ENCODE measurements at places on chromosomes 3 and 15.

- no peak for DNase-seq
Observed at GRCh38 chr3:70905491-70905890, 593.1 kb upstream of the MDFIC2 start.

DNA sequence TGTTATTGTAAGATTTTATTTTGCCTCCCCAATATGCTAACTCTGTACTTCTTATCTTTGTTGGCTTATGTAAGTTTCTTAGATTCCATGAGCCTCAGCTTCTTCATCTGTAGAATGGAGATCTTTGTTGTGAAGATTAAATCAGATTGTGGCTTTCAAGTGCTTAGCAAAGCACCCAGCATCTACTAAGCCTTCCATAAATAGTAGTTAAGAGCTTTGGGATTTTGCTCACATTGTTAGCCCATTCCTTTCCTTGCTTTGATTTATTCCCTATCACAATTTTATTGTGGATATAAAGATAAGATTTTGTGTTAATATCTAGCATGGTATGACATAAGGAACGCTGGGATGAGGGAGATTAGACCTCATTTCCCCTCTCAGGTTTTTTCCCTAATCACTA lies 501.4 kb downstream of the PYDC2 start:
- no peak for DNase-seq

- DNase-seq = no peak
Observed at GRCh38 chr15:31272558-31273257, 53.9 kb upstream of the KLF13 start.

DNA sequence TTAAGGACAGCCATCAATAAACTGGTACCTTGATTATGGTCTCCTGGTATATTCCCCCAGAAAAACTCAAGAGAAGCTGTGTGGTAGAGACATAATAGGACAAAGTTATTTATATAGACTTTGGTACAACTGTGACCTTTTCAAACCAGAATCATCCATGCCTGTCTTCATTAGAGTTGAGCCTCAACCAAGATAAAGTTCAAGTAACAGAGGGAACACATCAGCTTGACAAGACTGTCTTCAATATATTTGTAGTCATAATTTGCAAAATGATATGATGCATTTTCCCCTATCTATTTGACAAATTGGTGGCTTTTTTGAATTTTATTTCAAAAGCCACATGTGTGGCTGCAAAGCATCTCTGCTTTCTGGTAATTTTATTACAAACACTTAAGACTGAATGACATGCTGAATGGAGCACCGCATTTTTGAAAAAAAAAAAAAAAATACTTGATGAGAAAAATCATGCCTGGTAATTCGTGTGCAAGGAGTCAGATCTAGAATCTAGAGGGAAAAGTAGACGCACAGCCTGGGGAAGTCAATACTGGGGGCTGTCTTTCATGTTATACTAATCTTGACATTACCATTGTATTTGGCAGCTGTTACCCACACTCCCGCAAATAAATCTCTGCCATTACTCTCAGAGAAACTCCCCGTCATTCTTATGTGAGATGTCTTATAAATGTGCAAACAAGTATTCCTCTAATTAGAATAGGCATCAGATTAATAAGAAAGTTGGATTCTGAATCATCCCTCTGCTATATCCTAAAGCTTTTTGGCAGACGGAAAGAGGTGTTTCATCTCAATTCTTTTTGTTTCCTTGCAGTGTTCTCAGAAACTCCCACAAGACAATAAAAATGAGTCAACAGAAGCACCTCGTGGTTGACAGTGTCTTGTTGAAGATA lies 554.8 kb upstream of the CBLB start:
- peak; percentile 82 for DNase-seq

DNA sequence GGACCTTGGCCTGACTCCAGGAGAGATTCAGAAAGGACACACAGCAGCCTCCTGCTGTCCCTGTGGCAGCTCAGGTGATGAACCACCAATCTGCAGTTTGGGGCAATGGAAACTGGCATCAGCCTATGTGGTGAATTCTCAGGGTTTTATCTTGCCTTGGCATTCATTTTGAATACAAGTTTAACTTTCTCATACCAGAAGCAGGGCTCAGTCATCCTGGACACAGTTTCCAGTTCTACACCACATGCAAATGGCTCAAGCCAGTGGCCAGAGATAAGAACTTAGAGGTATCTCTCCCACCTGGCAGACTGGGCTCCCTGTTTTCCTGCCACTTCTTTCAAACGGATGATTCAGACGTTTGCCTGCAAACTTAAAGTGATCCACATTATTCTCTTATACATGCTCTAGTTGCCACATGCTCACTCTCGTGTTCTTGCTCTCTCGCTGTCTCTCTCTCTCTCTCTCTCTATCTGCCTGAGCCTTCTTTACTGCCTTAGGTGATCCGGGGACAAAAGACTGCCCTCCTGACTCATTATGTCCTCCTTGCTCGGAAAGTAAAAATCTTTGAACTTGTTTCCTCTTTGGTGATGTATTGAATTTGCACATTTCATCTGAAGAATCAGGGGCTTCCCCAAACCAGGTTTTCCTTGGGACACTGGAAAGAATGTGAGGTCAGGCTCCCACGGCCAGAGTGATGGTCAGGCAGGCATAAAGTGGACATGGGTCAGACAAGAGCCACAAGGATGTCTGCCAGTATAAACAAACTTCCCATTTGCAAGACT lies 99.6 kb upstream of the STT3B start:
- no peak for DNase-seq

DNA sequence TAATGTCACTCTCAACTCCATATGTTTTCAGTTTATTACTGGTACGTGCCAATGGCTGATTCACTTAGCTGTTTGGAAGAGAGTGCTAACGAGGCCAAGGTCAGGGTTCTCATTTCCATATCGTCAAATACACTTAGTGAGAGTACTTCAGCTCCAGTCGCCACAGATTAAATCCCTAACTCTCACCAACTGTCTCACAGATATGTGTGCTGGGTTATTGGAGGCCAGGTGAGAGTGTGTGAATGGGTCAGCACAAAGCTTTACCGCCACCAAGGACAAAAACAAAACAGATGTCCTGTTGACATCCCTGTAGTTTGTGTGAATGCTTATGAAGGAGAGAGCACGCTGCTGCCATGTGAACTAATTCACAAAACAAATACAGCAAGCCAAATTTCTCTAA lies 133.5 kb upstream of the TBL1XR1 start:
- DNase-seq = no peak

- peak; percentile 9 for DNase-seq
Observed at GRCh38 chr3:139074565-139075115, 29.9 kb upstream of the PRR23C start.

- DNase-seq = no peak
Observed at GRCh38 chr3:81723732-81724313, 37.6 kb downstream of the GBE1 start.

DNA sequence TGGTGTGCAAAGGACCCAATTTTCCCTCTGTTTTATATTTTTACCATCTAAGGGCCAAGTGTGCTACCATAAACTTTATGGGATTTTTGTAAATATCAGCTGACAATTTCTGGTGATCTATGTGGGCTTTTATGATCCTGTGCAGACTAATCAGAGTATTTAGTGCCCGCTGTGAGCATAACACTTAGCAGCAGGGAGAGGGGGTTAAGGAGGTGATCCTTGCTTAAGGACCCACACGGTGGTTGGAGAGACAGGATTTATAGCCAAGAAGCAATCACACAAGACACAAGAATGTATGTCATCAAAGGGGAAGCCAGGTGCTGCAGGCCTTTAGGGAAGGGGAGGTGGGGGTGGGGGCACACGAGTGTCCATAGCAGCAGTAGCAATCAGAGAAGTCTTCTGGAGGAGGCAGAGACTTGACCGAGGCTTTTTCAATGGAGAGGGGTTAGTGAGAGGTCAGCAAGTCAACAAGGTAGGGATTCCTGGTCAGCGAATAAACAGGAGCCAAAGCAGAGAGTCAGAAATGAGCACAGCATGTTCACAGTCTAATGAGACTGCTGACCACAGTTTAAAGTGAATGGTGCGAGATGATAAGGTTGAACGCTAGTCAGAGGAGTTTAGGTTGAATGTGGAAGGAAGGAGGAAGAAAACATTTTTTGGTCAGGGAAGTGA lies 4.5 kb upstream of the CACNA1D start:
- DNase-seq = no peak

GRCh38 chr15:82850731-82851130 lies 41.3 kb downstream of the WHAMM start:
- no peak for DNase-seq

GRCh38 chr3:85355572-85355971 lies 396.8 kb downstream of the CADM2 start:
- no peak for DNase-seq

DNA sequence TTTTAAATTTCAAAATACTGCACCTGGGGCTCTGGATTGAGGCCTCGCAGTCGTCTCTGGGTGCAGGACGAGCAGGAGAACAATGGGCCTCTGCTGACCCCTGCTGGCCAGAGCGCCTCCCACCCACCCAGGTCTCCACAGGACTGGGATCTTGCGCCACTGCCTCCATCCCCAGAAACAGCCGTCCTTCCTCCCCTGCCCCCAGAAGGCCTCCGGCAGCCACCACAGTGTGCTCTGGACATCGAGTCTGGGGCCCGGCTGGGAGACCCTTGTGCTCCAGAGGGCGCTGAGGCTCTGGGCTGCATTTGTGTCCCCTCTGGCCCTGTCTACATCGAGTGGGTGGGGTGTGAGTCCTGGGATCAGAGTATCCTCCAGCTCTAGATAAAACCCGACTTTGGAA lies 6.7 kb upstream of the ACSBG1 start:
- DNase-seq = peak; percentile 87

DNA sequence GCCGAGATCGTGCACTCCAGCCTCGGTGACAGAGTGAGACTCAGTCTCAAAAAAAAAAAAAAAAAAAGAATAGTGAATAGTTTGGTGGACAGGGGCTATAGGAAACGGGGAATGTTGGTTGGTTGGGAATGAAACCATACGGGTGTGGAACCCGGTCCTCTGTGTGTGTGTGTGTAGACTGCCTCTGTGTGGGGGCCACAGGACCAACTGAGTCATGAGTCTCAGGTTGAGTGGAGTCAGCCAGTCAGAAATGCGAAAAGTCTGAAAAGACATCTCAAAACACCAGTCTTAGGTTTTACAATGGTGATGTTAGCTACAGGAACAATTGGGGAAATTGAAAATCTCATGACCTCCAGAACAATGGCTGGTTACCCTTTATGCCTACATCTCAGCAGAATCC lies 44.5 kb downstream of the ZDHHC19 start:
- peak; percentile 26 for DNase-seq

DNA sequence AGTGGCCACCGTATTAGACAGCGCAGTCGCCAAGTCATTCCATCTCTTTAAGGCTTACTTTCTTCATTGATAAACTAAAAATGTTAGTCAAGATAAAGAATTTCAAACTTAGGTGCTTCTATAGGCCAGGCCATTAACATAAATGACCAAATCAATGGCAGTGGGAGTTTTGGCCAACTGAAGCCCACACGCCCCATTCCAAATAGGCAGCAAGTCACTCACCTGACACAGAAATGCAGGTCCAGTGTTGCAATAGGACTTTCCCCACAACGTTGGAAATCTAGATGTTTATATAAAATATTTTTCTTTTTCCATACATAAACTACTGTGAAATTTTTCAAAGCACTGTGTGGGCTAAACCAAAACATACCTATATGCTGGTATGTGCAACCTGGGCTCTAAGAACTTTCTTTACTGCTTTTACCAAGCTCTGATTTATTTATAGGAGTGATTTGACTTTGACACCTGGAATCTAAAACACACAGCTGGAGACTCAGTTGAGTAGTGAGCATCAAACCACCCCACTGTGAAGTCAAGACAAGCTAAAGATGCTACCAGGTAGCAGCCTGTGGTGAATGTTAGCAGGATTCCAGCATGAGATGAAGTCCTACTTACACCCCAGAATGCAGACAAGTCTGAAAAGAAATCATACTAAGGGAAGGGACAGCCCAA lies 15.1 kb downstream of the GOLIM4 start:
- no peak for DNase-seq

GRCh38 chr3:175741951-175742350 lies 882.8 kb downstream of the NAALADL2 start:
- no peak for DNase-seq

DNA sequence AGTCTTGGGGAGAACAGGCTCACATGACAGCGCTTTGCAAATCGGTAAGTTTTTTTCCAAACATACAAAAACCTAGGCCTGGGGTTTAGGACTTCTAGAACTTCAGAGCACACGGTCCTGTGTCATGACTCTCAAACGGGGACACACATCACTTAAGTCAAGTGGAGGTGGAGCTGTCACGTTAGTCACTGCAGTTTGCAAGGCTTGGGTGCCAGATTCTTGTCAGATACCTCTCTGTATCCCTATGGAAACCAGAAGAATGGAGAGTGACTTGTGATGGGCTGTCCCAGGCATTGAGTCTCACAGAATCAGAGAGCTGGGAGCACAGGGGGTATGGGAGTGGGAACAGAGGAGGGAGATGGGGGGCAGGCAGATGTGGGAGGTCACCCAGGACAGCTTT lies 64.8 kb downstream of the DUT start:
- no peak for DNase-seq

DNA sequence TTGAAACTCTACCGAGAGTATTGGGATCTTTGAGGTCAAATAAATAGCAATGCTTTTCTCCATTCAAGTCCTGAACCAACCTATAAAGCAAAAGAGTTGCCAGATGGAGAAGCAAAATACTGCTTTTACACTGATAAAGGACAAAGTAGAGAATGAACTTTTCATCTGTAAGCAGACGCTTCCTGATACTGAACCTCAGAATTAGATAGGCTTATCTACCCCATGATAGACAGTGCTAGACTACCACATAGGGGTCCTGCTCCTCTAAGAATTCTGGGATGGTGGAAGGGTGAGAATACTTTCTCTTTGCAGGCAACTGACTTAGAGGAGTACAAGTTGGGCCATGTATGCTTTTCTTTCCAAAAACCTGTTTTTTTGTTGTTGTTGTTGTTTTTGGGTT lies 9.5 kb downstream of the SAXO2 start:
- no peak for DNase-seq

DNA sequence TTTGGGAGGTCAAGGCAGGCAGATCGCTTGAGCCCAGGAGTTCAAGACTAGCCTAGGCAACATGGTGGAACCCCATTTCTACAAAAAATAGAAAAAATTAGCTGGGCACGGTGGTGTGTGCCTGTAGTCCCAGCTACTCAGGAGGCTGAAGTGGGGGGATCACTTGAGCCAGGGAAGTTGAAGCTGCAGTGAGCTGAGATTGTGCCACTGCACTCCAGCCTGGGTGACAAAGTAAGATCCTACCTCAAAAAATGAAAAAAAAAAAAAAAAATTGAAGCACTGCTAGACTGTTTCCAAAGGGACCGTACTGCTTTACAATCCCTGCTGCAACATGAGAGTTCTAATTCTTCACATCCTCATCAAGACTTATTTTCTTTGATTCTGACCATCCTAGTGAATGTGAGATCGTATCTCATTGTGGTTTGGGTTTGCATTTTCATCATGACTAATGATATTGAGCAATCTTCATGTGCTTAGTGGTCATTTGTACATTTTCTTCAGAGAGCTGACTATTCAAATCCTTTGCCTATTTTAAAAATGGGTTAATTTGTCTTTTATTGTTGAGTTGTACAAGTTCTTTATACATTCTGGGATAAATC lies 10.8 kb downstream of the CMTM8 start:
- DNase-seq = peak; percentile 44

DNA sequence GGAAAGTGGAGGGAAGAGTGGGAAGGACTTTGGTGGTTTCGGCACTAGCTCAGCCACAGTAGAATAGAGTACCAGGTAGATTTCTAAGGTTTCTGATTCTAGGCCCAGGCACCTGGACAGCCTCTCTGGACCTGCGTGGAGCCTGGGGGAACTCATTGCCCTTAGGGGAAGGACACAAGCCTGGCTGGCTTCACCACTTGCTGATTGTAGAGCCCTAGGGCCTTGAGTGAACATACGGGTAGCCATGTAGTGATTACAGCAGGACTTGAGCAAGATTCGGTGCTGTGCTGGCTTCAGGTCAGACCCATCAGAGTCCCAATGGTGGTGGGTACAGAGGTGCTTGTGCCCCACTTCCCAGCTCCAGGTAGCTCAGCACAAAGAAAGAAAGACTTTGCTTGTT lies 47.0 kb downstream of the FAM81A start:
- no peak for DNase-seq
